ENCODE measurements at places on chromosomes 16 and 17. TPM values are rescaled to one million over a fixed set of nuclear protein-coding genes. Genes with fewer than 3 reads are reported as not detected.

DNA sequence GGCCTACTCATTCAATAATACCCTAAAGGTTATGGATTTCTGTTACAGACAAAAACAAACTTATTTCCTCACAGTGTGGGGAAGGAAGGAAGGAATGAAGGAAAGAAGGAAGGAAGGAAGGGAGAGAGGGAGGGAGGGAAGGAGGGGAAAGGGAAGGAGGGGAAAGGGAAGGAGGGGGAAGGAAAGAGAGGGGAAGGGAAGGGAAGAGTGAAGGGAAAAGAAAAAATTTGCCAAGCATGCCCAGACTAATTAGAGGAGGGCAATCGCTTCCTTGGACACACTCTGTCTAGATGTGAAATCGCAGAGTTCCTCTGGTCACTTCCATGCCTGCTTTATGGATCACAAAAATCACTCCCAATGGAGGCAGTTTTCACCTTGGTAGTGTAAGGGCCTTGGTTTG lies 570.1 kb upstream of the SOX9 start:
- DNase-seq = no peak

DNA sequence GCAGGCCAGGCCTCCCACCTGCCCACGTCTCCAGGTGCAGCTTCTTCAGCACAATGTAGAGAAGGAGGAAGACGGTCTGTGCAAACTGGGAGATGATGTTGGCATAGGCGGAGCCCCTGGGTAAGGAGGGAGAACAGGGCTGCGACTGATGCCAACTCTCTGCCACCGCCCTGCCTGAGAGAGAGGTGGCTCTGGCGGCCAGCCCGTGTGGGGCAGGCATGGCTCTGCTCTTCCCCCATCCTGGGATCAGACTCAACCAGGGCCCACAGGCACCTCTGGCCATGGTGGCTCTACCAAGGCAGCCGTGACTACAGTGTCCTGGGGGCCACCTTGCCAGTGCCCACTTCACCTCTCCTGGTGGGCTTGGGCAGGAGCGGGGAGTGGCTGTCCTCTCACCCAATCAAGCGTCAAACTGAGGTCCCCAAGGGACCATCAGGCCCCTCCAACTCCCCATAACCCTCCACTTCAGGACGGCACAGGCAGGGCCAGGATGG lies 8.6 kb downstream of the SLC47A2 start:
- no peak for DNase-seq

DNA sequence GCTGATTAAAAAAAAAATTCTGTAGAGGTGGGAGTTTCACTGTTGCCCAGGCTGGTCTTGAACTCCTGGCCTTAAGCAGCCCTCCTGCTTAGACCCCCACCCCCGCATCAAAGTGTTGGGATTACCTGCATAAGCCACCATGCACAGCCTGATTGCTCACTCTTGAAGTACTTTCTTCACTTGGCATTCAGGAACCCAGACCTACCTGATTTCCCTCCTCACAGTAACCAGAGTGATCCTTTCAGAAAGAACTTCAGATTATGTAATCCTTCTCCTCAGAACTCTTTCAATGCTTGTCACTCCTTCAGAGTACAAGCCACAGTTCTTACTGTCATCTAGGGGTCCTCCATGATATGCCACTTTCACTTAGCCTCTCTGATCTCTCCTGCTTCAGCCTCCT lies 1.4 kb downstream of the EFCAB13 start:
- no peak for DNase-seq

GRCh38 chr17:51057534-51057933 lies 63.1 kb downstream of the SPAG9 start:
- DNase-seq = no peak

- DNase-seq = no peak
Measured at GRCh38 chr16:85162478-85163277, 50.4 kb upstream of the CIBAR2 start.

BCO1 gene
- 0.04 TPM for total RNA-seq

Data from pulmonary artery endothelial cell (primary cell).